ENCODE measurements at places on chromosomes 1 and 21. TPM values are rescaled to one million over a fixed set of nuclear protein-coding genes. Genes with fewer than 3 reads are reported as not detected.

Gene FMO5
- total RNA-seq, result 0.38 TPM

Gene LCE1A
- not detected for total RNA-seq

Gene LAX1
- not detected for total RNA-seq

Gene SYDE2
- 1.0 TPM for total RNA-seq

Gene NLRP3
- 0.58 TPM for total RNA-seq

Gene ELAPOR1
- 0.38 TPM for total RNA-seq

Gene WNT9A
- total RNA-seq, result 3.5 TPM

Gene NBPF4
- not detected for total RNA-seq

Gene RPAP2
- 18.7 TPM for total RNA-seq

Gene GLMP
- total RNA-seq, result 42.2 TPM

Gene UBL4B
- not detected for total RNA-seq

Gene KIF21B
- total RNA-seq, result under 0.01 TPM

Gene ESPN
- total RNA-seq, result not detected

Gene UTS2
- total RNA-seq, result not detected

Gene KRTAP6-1
- total RNA-seq, result not detected

Gene KCNJ10
- total RNA-seq, result not detected

Gene SERTAD4
- total RNA-seq, result 0.06 TPM

Gene LRRC53
- not detected for total RNA-seq

Gene SYT14
- 14.0 TPM for total RNA-seq

Gene CD34
- 1.2 TPM for total RNA-seq

Gene PODN
- not detected for total RNA-seq

Gene SLC30A7
- total RNA-seq, result 39.6 TPM

Gene OR2AK2
- total RNA-seq, result not detected

Gene MATN1
- 0.32 TPM for total RNA-seq

Gene HSD3B2
- not detected for total RNA-seq

Gene MPL
- total RNA-seq, result not detected

Gene APOBEC4
- total RNA-seq, result not detected
